ENCODE measurements at places on chromosomes 11 and 22.

DNA sequence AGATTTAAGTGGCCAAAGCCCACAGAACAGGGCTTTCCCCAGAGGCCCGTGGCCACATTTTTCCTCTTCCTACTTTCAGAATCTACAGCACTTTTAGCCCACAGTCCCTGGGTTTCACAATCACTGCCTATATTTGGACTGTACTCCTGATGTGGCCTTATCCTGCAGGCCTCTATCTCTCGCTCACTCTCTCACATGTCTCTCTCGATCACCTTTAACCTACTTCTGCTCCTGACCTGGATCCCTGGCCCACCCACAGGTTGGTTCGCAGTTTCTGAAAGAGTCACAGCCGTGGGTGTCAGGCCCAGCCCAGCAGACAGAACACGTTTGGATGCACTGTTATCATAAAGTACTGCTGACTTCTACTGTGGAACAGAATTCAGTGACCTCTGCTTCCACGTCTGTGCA, 55.5 kb downstream of the LARGE1 start:
- no peak for DNase-seq

- DNase-seq, result no peak
These were observed 155.9 kb upstream of the SORL1-AS1 start for GRCh38 chr11:121608545-121609098.

- no peak for DNase-seq
These were observed 29.9 kb downstream of the GUCY1A2 start for GRCh38 chr11:106988151-106989077.

DNA sequence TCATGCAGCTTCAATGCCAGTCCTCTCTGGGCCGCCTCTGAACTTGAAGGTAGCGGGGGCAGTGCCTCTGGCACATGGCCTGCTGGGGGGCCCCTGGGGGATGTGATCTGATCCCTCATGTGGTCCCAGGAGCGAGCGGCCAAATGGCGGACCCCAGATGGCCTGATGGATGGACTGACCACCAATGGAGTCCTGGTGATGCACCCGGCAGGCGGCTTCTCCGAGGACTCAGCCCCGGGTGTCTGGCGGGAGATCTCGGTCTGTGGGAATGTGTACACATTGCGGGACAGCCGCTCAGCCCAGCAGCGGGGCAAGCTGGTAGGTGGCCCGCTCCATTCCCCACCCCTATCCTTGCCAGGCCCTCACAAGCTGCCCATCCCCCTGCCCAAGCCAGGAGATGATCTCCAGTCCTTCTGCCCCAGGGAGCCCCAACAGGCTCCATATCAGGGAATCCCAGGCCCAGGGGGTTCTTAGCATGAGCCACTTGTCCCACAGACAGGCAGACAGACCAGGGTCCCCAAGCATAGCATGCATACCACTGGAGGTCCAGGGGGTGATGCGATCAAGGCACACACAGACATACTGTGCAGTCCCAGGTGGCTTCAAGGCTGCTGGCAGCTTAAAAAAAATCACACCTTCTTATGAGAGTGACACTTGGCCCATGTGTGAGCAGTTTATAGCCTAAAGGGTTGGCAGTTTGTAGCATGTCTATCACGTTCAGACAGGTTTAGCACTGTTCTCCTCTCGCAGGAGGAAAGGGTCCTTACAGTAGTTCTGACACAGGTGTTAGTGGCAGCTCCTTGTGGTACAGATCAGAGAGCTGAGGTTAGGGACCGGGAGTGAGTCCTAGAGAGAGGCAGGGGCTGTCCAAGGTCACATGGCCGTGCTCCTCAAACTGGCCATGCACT, 6.4 kb upstream of the DPP3 start:
- no peak for DNase-seq

DNA sequence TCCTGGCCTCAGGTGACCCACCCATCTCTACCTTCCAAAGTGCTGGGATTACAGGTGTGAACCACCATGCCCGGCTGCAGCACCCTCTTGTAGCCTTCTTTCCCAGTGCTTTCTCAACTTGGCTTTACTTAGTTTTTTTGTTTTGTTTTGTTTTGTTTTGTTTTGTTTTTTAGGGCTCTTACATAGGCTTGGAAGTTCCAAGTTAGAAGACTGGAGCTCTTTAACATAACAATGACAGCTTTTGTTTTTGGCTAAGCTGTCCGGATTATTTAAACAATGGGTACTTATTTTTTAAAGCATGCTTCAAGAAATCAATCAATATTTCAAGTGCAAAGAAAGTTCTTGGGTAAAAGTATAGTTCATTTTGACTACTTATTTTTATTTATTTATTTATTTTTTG, 25.9 kb downstream of the KMT2A start:
- no peak for DNase-seq

DNA sequence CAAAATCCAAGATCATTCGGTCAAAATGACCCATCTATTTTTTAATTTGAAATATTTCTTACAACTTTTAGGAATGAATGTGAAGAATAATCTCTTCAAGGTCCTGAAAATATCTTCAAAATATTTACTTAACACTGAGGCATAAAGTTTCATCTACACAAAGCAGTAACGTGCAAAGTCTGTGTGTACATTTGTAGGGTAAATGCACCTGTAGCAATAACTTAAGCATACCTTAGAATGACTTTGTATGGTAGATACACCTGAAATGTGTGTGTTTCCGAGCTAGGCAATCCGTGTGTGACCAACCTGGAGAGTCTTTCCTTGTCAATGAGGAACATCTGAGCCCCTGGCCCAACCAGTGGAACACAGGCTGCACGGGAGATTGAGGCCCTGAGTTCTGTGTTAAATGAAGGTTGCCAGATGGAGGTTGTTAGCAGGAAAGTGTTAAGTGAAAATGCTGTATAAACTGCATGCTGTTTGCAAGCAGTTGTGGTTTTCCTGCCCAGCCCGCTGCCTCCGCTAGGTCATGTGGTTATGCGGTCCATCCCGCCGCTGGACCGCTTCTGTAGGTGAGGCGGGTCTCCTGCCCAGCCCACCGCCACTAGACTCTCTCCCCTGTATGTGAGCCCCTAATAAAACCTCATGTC, 7.6 kb upstream of the CTR9 start:
- DNase-seq, result peak; percentile 31

DNA sequence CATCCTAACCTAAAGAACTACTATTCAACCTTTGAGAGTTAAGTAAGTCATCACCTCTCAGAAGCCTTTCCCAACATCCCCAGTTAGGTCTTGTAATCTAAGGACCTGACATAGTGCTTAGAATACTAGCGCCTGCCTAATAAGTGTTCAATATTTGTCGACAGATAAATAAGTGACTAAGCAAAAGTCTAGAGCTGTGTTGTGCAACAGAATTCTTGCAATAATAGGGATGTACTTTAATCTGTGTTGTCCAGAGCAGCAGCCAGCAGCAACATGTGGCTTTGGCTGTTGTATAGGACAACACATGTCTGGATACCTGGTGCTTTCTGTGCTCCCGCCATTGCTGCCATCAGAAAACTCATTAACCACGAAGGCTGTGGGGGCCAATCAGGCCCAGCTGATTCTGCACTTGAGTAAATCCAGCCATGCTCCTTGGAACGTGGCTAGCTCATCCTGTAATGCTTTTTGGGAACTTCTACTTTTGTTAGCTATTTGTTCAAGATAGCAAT, 66.8 kb upstream of the NTM start:
- no peak for DNase-seq

DNA sequence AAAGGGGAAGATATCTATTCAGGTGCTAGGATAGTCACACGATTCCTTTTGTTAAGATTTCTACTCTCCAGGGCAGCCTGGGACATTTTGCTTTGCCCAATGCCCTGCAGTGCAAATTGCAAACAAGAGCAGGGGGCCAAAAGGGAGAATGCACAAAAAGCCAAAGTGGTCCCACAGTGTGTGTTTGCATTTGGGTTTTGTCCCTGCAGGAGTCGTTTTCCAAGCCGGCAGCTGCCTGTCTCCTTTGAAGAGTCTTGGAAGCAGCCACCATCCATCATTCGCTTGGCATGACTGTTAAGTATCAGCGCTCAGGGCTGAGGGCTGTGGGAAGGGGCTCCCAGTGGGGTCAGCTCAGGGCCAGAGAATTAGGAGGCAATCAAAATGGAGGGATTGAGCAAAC, 184.7 kb downstream of the MIAT start:
- DNase-seq, result no peak

GRCh38 chr22:47872761-47873535, 1110.5 kb downstream of the TBC1D22A start:
- no peak for DNase-seq

- no peak for DNase-seq
These were observed 1388.7 kb downstream of the BRD1 start for GRCh38 chr22:48438800-48439559.

GRCh38 chr22:20595461-20595860, 88.1 kb downstream of the MED15 start:
- no peak for DNase-seq

DNA sequence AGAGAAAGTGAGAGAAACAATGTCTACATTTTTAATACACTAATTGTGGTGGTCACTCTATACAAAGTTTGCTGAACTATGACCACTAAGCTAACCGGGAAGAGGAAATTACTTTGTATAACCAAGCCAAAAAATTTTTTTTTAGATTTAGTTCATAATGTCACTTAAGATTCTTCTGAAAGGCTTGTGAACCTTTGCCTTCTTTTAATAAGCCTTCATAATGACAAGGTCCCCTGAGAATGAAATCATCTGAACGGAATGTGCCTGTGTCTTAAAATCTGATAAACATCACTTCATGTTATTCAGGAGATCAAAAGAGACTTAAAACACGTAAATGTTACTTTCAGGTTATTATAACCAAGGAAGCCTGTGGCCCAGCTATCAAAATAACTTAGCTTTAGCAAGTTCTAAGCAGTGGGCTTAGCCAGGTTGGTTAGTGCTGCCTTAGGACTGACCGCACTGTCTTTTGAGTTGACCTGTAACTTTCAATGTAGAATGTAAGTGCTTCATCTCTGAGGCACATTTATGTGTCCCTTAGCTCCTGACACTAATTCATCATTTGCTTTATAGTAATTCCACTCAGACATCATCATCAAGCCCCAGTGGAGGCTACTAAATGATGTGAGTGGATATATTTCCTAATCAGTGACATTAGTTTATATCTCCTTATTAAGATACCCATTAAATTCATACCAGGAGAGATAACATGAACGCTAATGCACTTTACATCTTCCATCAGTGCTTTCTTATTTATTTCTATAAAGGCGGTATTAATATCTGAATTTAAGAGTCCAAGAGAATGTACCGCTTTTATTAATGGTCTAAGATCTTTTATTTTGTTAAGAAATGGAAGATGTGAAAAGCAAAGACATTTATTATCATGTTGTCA, 122.5 kb downstream of the WNT11 start:
- no peak for DNase-seq

- DNase-seq, result no peak
These were observed 594.1 kb downstream of the BRD1 start for GRCh38 chr22:49233507-49234100.

GRCh38 chr11:73117071-73117470, 25.0 kb downstream of the FCHSD2 start:
- DNase-seq, result no peak

DNA sequence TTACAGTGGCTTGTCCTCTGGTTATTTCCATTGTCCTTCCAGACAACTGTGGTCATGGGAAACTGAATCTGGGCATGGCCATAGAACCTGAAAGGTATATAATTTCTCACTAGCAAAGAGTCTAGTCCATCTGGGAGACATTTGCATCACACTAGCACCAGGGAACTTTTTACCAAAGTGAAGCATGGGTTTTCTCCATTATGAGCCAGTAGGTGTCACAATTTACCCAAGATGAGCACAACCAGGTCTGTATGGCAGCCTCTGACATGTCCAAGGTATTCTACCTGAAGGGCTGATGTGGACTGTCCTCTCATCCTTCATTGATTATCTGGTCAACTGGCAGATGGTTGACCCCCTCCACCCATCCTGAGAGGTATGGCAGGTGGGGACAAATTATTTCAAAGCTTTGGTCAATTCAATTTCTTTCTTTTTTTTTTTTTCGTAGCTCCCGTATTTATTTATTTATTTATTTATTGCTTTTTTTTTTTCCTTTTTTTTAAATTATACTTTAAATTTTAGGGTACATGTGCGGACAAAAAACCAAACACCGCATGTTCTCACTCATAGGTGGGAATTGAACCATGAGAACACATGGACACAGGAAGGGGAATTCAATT, 425.9 kb downstream of the TMEM135 start:
- DNase-seq, result no peak

GRCh38 chr11:124602193-124602592, 9.0 kb upstream of the PANX3 start:
- no peak for DNase-seq

DNA sequence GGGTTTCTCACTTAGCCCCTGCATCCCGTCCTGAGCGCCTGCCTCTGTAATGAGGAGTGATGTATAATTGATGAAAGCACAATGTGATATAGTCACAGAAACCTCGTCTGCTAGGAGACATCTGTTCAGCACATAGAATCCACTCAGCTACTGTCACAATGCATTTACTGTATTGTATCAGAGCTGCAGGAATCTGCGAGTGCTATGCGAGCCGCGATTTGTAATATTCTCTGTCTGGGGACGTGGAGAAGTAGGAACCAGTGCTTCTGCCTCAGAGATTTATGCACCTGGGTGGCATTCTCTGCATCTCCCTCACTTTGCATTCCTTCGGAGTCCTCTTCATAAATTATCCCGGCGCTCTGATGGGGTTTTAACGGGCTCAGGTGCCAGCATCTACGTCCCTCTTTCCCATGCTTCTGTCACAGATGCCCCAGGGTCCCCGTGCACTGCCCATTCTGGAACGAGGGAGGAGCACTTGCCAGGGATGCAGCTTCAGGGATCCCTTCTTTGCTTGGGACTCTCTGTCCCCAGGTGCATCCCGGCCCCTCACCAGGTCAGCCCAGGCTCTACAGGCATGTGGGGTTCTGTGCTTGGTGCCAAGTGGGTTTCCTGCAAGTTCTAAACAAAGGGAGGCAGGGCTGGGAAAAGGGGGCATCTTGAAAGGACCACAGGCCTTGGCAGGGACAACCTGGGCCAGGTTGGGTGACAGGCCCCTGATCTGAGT, 205.5 kb downstream of the DSCAML1 start:
- no peak for DNase-seq

- DNase-seq, result no peak
These were observed 67.7 kb downstream of the BCL2L13 start for GRCh38 chr22:17705951-17706900.

DNA sequence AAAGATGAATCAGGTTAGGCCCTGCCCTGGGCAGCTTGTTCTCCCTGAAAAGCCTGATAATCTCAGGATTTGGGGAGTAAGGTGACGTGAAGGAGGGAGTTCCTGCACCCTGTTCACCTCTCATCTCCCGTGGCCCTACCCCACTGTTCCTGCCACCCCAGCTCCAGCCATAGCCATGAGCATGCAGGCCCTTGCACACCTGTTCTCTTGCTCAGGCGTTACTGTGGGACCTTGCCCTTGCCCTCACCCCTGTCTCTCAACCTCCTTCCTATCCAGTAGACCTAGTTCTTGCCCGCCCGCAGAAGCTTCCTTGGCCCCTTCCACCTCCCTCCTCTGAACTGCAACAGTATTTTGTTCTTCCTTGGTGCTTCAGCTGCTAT, 15.0 kb downstream of the TSKU start:
- DNase-seq, result no peak
